ENCODE measurements at places on chromosomes 1 and 21.

DNA sequence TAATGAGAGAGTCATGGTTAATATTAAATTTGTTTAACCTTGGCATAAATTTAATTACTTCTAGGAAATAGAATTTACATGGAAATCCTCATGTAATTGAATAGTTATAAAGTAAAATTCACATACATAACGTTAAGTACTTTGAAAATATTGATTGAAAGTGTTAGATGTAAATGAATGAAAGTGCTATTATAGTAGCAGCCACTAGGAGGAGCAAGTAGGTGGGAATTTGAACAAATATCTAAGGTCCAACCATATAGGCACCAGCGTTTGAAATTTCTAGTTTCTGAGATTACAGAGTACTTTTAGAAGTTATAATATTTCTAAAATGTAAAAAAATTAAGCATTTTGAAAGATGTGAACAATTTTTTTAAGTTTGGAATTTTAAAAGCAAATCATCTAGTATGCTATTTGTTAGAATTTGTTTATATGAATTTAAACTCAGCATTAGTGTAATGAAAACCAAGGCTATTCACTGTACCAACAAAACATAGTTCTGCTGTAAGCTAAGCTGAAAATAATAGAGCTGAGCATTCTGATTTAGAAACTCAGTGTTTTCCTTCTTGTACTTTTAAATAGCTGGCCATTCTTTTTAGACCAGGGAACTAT is 3.3 kb downstream of the B3GALT2 start:
- DNase-seq, result peak; percentile 37

GRCh38 chr21:41112740-41113692 is 54.9 kb upstream of the BACE2 start:
- DNase-seq, result peak; percentile 46

DNA sequence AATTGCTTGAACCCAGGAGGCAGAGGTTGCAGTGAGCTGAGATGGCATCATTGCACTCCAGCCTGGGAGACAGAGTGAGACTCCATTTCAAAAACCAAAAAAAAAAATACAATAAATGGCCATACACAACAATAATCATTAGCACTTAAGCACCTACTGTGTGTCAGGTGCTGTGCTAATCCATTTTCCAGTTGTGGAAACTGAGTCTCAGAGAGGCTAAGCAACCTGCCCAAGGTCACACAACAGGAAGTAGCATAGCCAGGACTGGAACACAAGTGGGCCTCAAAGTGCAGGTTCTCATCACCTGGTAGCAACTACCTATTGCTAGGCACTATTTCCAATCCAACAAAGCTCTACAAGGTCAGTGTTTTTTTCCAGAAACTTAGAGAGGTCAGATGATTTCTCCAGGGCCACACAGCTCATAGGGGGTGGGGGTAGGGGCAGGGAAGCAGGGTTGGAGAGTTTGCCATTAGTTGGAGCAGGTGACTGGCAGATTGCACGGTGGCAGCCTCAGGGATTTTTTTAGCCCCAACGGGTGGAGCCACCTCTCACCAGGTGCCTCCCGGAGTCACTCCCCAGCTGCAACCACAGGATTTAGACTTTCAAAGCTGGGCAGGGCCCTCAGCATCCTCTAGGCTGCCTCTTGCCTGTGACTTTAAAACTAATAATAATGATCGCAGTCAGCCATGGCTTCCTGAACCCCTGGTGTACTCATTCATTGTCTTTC is 52.5 kb upstream of the ID3 start:
- no peak for DNase-seq

- no peak for DNase-seq
Observed at GRCh38 chr1:182281541-182281940, 110.0 kb downstream of the GLUL start.

- DNase-seq, result no peak
Observed at GRCh38 chr1:33072707-33073106, 8.2 kb upstream of the AZIN2 start.

DNA sequence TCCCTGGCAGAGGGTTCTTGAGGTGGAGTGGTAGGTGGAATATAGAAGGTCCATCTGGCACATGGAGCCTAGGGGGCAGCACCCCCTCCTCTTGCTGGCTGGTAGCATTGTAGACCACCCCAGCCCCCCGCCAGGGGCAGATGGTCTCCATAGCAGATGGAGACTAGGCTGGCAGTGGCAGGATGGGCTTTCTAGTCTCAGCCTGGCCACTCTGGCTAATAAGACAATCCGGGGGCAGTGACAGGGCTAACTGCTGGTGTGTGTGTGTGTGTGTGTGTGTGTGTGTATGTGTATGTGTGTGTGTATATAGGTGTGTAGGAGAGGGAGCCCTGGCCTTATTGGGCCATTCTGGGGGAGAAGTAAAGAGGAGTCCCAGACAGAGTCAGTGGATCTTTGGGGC is 16.1 kb downstream of the UTP11 start:
- DNase-seq, result no peak

DNA sequence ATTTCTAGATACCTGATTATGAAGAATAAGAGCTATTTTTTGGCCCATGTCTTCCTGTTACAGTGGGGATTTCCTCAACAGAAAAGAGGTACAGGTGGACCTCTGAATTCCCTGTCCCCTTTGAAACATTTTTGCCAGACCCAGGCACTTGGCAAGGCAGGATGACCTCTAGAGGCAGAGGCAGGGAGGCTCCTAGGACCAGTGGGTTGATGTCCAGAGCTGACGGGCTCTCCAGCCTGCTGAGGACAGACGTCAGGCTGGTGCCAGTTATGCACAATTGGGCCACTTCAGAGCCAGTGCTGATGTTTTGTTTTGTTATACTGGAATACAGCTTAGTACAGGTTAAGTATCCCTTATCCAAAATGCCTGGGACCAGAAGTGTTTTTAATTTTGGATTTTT is 18.5 kb upstream of the A3GALT2 start:
- DNase-seq, result no peak

DNA sequence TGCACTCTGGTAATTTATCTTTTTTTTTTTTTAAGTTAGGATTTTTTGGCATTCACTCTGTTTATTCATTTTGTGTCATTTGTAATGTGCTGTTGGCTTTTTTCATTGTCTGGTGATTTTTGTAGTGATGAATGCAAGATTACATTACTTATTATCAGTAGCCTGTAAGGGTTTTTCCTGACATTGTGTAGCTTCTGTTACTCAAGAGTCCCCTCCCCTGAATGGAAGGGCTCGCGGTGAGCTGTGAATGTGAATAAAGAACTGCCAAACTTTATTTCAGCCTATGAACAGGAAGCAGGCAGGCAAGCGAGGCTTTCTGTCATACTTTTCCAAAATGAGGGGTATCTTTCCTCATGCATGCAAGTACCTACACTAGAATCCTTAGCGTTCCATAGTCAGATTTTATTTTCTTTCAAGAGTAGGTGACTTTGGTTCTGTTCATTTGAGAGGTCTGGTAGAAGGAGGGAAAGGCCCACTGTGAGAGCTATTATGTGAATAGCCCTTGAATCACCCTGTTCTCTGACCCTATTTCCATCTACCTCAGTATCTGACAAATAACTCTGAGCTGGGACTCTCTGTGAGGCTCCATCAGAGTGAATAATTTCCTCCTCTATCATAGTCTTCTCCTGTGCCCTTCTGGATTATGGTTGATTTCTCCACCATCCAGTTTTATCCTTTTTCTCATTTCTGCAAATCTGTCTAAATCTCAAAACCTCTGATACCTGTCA is 114.0 kb downstream of the CD247 start:
- DNase-seq, result no peak

DNA sequence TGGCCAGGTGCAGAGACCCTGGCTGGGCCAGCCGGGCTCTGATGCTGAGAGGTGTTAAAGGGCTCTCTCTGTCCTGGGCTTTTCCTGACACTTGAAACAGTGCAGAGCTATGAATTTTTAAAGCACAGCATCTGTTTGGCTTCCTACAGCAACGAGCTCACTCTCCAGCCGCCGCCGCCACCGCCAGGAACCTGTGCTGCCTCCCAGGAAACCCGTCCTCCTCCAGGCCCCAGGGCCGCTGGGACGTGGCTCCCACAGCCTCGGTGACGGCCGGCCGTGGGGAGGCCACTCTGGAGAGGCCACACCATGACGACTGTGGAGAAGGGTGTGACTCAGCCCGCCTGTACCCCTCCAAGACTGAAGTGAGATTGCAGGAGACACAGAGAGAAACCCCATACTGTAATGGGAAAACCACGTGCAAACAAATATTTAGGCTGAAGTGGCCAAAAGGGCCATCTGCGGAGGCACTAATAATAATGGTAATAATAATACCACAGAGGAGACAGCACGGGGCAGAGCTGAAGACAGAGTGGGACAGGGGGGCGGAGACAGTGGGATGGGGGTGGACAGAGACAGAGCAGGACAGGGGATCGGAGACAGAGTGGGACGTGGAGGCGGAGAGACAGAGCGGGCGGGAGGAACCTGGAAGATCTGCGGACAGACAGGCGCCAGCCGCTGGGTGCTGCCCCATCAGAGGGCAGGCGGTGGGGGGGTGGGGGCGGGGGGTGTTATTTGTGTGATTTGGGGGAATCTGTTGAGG is 139.2 kb downstream of the CASZ1 start:
- DNase-seq, result no peak

DNA sequence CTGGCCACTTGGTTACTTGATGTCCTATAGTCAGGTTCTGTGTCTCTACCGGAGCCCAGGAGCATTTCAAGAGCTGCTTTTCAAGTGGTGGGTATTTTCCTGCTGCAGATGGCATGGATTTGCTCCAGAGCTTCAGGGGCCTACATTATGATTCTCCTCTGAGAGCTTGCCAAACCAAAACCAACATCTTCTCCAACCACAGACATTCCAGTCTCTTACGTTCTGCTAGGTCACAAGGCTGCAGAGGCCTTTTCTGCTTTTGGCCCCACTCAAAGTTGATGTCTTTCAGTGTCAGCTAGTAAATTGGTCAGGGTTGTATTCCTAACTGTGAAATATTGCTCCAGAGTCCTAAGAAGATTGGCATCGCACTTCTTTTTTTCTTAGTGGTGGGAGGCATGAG is 14.7 kb upstream of the AQP10 start:
- no peak for DNase-seq

- no peak for DNase-seq
Observed at GRCh38 chr1:221687836-221688487, 53.9 kb downstream of the DUSP10 start.

DNA sequence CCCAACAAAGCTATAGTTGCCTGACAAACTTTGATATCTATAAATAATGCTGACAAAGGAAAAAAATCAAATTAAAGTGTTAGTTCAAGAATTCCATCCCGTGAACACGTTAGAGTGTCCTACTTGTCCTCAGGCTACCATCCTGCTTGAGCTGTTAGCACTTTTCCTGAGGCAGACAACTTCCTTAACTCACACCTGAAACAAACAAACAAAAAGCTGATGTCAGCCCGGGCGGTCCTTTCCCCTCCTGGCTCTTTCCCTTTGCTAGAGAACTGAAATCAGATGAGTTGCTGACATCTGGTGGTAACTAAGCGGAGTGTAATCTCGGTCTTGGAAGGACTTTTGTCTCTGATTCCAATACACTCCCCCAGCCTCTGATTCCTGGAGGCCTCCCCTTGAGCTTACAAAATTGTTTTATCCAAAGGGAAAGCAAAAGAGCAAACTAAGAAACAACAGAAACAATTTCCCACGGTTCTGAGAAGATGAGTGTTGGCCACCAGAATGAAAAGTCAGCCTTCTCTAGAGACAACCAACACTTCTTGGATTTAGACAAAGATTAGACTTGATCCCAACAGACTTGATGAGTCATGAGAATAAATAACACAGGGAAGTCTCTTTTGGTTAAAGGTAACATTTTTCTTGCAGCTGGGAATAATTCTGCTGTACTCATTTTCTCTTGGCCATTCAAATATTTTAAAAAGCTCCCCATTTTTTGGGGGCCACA is 135.4 kb downstream of the PROX1 start:
- peak; percentile 45 for DNase-seq

- DNase-seq, result no peak
Observed at GRCh38 chr1:223755992-223756775, 43.8 kb downstream of the CAPN2 start.

- peak; percentile 30 for DNase-seq
Observed at GRCh38 chr1:97340951-97341350, 579.9 kb downstream of the DPYD start.

DNA sequence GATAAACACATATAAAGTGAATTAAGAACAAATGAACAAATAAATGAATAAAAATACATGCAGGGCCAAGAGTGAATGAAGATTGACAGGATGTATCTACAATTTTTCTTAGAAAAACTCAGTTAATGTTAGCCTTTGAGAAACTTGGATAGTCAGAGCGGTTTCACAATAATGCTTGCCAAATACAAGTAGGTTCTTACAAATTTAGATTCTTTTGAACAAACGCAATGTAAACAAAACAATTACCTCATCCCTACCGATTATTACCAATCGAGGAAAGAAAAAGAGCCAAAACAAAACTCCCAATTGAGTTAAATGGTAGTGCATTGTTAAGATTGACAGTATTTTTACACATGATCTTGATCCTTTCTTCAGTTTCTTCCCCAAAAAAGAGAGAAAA is 176.9 kb upstream of the DEPDC1 start:
- DNase-seq, result no peak

DNA sequence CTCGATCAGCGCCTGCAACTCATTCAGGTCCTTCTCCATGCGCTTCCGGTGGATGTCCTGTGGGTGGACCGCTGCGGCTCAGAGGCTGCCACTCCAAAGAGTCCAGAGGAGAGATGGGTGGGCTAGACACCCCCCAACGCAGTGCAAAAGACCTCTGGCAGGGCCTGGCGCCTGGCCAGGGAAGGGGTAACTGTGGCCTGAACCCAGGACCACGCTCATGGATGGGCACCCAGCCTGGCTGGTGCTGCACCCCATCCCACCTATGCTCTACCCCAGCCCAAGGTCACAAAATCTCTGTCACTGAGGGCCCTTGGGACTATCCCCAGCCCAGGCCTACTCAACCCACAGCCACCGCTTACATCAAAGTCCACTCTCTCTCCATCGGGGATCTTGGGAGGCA is 12.2 kb downstream of the TNNT2 start:
- DNase-seq, result no peak

- no peak for DNase-seq
Observed at GRCh38 chr1:76231320-76231719, 156.8 kb downstream of the ST6GALNAC3 start.

- DNase-seq, result no peak
Observed at GRCh38 chr1:30184393-30185141, 538.8 kb downstream of the MATN1 start.

DNA sequence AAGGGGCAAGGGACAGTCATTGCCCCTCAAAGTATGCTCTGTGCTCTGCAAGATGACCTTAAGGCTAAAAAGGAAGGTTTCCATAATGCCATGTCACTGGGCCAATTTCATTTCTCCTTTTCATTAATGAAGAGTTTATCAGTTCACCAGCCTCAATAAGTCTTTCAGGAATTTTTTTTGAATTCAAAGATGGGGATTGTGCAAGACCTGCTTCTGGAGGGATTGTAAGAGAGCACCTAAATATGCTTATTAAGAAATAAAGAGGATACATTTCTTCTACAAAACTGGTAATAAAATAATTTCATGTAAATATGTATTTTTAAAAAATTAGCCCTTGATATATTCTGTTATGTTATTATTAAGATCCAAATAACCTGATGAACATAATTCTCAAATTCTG is 86.8 kb upstream of the RGS4 start:
- no peak for DNase-seq

- no peak for DNase-seq
Observed at GRCh38 chr21:17427157-17427556, 85.7 kb upstream of the CXADR start.

GRCh38 chr1:109368464-109368863 is 29.3 kb downstream of the SORT1 start:
- DNase-seq, result no peak

- DNase-seq, result no peak
Observed at GRCh38 chr1:74205266-74205665, 7.2 kb downstream of the FPGT start.

- no peak for DNase-seq
Observed at GRCh38 chr1:7290971-7291970, 479.8 kb upstream of the VAMP3 start.

GRCh38 chr1:29591601-29592260 is 355.4 kb downstream of the PTPRU start:
- no peak for DNase-seq

Measured in fibroblast of the conjunctiva (primary cell).